Activated CD4-positive, CD25-positive, alpha-beta regulatory T cell (primary cell): ENCODE measurements at places on chromosomes 1 and 21.

DNA sequence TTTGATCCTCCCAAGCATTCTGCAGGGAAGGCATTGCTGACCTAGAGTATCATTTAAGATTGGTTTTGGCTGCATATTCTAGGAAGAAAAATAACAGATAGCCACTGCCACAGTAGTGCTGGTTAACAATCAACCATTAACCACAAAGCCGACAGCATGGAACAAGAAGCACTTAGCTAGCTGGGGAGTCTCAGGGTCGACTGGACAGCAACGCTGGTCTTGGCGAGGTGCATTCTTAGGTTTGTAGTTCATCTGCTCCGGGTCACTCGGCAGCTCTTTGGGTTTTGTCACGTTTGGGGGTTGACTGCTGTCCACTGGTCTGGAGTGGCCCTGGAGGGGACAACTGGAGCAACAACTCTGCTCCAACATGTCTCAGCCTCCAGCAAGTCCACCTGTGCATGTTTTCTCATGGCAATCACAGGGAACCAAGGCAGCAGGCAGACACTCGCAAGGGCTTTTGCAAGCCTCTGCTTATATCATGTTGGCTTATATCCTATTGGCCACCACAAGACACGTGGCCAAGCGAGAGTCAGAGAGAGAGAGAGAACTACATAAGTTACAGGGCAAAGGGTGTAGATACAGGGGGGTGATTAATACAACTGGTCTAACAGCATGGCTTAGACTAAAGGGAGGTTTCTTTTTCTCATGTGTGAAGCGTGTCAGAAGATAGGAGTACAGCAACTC, 99.5 kb downstream of the LACTBL1 start:
- no peak for DNase-seq

GRCh38 chr1:151756291-151756690, 7.0 kb downstream of the MRPL9 start:
- no peak for DNase-seq

DNA sequence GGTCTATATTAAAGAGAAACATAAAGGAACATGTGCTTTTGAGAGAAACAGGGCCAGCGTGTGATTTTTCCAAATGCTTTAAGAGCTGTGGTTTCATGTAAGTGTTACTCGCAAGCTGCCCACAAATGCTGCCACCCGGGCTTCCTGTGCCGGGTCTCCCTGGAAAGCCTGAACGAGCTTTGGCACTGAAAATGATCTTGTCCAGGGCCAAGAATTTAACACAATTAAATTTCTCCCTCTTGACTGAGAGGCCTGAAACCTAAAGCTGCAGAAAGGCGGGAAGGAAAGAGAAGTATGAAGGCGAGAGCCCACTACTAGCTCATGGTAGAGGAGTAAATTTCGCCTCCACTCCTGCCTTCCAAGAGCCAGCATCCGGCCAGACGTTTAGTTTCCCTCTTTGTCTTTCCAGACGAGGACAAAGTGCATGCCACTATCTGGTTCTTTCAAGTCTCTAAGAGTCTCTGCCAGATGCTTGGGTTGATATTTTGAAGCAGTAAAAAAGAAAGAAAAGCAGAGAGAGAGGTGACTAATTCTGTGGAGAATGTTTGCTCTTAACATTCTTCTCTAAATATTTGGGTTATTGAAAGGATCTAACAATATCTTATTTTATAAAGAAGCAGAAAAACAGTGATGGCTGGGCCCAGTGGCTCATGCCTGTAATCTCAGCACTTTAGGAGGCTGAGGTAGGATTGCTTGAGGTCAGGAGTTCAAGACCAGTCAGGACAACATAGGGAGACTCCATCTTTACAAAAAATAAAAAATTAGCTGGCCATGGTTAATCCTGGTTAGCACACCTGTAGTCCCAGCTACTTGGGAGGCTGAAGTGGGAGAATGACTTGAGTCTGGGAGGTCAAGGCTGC, 100.0 kb upstream of the HNRNPU start:
- DNase-seq: no peak

DNA sequence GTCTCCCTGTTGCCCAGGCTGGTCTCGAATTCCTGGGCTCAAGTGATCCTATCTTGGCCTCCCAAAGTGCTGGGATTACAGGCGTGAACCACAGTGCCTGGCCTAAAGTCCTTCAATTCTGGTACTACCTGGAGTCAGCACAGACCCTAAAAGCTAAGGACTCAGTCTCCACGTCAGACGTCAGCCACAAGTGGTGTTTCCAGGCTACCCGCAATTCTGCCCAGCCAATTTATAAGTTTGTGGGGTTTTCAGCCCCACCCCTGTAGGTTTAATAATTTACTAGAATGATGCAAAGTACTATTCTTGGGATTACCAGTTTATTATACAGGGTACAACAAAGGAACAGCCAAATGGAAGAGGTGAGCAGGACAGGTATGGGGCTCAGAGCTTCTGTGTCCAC, 10.6 kb upstream of the DIP2A start:
- no peak for DNase-seq

DNA sequence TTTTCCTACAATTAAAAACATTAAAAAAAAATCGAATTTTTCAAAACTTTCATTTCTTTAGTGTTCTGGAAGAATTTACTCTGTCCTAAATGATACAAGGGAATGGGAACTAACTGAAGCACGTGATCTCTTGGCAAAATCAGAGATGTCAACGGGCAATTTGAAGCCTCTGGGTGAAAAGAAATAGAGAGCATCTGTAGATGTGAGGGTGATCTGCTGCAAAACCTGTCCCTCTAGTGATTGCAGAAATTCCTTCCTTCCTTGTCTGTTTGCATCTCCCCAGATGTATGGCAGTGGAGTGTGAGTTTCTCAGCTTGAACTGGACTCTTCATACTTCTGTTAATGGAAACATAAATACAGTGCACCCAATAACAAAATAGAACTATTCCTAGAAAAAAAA, 100.5 kb upstream of the S1PR1 start:
- DNase-seq: no peak

- DNase-seq: no peak
Measured at GRCh38 chr1:63523738-63524137, 413 bp downstream of the EFCAB7 start.

DNA sequence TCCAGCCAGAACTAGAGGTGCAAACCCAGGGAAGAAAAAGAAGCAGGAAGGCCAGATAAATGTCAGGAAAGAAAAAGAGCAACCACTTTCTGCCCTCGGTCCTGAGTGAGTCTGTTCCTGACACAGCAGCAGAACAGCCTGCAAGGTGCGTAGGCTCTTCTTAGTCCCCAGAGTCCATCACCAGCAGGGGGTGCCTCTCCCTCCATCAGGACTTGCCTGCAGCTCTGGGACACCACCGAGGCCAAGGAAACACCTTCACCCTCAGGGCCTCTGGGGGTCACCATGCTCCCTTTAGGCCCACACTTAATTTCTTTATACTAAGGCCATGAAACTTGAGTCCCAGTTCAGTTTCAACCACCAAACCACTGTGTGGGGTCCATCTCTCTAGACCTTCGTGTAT, 43.7 kb upstream of the NFASC start:
- no peak for DNase-seq

DNA sequence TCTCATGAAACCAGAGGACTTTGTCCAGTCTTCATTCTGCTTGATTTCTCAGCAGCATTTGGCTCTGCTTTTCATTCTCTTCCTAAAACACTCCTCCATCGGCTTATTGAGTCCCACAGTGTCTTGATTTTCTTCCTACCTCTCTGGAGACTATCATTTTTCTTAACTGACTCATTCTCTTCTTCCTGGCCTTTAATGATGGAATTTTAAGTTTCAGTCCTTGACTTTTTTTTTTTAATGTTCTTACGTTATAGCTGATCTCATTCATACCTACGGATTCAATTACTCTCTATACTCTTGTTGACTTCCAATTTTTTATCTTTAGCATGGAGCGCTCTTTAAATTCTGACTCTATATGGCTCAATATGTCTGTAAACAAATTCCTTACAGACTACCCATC, 111.1 kb downstream of the NEK7 start:
- no peak for DNase-seq

DNA sequence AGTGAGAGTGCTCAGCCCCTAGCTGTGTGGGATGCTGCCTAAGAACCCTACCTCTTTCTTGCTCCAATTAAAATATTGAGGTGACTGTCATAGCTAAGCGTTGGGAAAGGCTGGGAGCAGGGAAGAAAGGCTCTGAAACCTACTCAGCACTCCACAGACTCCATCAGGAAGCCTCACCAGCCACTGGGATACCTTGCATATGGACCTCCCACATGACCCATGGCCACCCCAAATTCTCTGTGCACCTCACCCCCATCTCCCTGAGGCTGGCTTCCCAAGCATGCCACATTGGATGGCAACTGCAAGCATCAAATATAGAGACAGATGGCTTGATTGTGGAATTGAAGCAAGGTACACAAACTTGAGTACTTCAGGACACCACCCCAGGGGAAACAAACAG, 41.8 kb downstream of the FLVCR1 start:
- DNase-seq: no peak

DNA sequence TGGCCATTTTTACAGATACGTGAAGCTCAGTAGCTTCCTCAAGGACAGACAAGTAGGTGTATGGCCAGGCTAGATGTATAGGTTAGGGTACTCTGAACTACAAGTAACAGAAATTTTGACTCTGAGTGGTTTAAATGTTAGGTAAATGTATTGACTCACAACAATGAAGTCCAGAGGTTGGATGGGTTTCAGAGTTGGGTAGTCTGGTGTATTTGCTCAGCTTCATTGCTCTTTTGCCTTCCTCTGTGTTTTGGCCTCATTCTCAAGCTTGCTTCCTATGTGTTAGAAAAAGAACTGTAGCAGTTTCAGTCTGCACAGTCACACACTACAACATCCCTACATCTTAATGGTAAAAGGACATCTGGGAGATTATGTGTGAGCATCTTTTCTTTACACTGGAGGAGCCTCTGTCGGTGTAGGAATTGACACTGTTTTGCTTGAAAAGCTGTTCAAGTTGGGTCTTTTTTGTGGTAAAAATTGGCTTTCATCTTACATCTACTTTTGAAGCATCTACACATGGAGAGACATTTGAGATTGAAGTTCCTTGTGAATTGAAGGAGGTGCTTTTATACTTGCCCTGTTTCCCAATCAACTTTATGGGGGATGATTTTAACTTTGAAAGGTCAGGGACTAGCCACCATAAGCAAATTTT, 64.4 kb downstream of the MAST2 start:
- no peak for DNase-seq
